G401 (cell line): ENCODE measurements at places on chromosomes 4 and X. TPM values are rescaled to one million over a fixed set of nuclear protein-coding genes. Genes with fewer than 3 reads are reported as not detected.
A peak's percentile ranks its signal among the peaks of the same experiment; 100 is the strongest.

DNA sequence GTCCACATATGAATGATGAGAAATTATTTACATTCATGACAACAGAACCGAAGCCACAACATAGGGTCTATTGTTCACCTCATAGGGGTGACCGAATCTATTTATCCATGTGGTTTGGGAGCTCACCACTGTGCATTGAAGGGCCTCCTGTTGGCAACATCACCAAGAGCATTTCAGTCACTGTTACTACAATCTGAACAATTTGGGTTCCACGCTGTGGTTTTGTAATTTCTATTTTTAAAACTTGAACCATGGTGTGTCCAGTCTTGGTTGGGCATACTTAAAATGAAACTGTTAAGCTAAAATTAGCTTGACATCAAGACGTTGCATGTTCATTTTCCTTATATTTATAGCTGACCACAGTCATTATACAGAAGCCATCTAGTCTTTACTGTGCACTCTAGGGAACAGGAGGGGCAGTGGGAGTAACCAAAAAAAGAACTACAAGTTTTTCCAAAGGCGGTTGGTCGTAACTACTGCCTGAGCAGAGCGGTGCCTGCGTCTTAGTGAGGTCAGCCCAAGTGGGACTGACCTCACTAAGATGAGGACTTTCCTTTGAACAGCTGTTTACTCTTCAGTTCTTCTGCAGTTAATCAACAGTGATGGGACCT is 192.1 kb downstream of the SPRY1 start:
- DNase-seq: peak; percentile 23

Gene C4orf50
- total RNA-seq: not detected in 2 replicates

Gene CCNA2
- 167 and 209 TPM in 2 replicates for total RNA-seq

DNA sequence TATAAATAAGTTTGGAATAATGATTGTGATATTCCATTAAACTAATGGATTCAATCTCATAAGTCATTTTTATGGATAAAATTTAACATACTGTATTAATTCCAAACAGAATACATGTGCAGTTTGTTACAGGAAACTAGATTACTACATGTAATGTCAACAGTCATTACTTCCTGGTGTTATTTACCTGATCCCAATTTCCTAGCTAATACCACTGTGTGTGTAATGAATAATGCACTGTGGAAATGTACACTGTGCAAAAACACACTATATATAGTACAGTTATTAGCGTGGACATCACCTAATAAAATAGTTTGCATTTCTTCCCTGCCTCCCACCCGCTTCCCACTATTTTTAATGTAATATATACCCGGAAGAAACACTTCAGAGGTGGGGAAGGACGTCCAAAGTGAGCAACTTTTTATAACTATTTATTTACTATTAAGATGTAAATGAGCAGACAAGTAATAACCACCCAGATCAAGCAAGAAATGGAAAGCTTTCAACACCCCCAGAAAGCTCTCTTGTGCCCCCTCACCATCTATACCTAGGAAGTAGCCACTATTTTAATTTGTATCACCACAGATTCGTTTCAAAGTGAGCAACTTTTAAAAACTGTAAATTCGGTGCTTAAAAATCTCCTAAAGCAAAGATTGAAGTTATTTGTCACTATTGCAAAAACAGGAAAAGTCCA is 219.1 kb downstream of the THOC2 start:
- no peak for DNase-seq

GRCh38 chr4:141140391-141141200 is 7.3 kb upstream of the RNF150 start:
- DNase-seq: no peak

- DNase-seq: no peak
These were observed 284.4 kb downstream of the AFF2 start for GRCh38 chrX:148784856-148785255.

Gene CBR4
- 2.7 and 5.8 TPM in 2 replicates for total RNA-seq

DNA sequence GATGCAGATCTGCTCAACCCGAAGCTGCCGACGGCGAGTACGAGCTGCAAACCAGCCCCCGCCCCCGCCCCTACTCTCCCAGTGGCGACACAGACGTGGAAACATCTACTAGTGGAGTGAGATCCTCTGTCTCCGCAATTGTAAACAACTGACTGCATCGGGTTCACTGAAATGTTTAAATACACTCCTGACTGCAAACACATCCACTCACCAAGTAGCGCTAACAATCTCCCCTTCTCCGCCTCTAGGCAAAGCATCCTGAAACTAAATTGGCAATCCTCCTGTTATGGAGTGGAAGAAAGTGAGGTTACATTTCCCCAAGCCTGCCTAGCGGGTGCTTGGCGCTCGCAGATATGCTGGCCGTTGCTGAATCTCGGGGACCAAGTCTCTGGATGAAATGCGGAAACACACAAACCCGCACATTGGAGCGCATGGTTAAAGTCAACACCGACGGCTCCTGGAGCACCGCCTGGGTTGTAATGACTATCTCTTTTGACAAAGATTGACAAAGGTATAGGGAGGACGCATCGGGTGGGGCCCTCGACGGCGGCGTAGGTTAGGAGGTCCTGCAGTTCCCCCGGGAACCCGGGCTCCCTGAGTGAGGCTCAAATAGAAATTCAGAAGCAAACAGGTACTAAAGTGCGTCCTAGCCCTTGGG is 117.0 kb upstream of the TEX13C start:
- peak; percentile 54 for DNase-seq

- DNase-seq: no peak
These were observed 57.2 kb downstream of the STBD1 start for GRCh38 chr4:76363556-76364290.

GRCh38 chr4:23144707-23145106 is 452.0 kb downstream of the GBA3 start:
- no peak for DNase-seq

Gene ZAR1
- not detected in 2 replicates for total RNA-seq

- no peak for DNase-seq
These were observed 1632.9 kb upstream of the TENM3 start for GRCh38 chr4:180610324-180610723.

DNA sequence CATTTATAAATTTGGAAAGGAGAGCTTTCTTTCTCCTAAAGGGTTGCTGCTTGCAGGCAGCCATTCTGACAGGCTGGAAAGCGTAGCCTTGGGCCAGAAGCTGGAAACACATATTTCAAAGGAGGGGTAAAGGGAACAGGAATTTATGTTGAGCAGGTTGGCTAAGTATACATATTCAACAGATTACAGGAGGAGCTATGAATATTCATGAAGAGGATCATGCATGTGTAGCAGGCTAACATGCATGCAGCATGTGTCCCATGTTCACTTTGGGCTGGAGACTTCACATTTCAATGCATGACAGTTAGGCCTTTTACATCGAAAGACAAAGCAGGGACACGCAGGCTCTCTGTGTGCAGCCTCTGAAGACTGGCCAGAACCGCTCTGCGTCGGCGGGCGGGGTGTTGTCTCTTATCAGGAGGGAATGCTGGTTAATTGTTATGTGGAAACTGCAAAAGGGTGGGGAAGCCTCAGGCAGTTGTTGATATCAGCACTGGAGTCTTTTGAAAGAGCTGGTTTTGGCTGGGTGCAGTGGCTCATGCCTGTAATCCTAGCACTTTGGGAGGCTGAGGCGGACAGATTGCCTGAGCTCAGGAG is 31.5 kb downstream of the CASP3 start:
- DNase-seq: no peak

- no peak for DNase-seq
These were observed 37.2 kb upstream of the SCRG1 start for GRCh38 chr4:173436149-173436579.

DNA sequence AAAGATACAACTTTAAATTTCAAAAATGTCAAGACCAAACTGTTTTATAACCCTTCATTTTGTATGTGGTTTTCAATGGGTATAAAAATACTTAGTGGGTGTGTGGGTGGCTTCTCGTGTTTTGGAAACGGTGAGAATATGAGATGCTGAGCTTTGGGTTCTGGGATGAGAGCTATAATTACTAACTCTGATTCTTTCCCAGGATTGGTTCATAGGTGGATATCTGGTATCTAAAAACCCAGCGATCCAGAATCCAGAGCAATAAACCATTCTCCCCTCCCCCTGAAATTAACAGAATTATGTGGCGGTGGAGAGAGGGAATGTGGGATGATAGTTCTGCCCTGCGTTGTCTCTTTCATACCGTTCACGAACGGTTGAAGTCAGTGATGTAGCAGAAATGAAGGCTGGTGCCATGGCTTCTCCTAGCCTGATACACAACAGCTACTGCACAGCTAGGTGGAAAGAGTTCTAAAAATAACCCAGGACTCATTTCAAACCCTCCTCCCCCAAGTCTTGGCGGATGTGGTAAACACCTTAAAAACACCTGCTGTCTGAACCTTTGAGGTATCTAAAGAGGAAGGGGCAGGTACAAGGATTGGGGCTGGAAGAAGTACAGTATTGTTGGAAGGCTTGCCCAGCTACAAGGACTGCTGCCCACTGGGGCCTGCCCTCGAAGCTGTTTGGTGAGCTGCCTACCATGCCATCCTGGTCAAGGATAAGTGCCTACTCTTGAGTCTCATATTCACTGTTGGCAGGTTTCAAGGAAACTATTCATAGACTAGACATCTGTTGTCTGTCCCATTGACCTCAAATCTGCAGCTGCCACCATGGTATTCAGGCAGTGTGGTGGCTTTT is 44.5 kb downstream of the SEPTIN11 start:
- DNase-seq: peak; percentile 84

DNA sequence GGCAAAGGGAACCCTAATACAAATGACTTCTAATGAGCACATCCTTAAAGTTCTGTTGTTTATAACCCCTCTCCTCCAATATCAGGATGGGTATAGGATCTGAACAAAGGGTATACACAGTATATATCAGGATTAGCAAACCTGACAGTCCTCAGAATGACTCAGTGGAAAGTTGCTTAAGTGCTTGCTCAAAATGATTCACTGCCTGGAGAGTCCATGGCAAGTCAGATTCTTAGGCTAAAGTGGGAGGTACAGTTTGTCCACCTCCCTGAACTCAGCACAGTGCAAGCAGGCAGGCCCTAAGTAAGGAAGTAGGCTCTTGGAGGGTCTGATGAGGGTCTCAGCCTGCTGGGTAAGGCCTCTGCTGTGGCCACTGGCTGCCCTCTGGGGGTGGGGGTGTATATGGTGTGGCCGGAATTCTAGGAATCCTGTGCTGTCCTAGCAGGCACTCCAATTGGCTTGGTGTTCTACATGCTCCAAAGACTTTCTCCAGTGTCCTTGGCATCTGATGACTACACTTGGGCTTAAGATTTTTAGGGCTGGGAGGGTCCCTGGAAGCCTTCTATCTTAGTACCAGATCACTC is 54.3 kb downstream of the CHRDL1 start:
- DNase-seq: no peak

Gene PPP2R2C
- 0.55 and 3.3 TPM in 2 replicates for total RNA-seq

Gene NEXMIF
- total RNA-seq: not detected in 2 replicates

GRCh38 chr4:141395246-141395830 is 174.6 kb downstream of the ZNF330 start:
- no peak for DNase-seq

Gene CHIC1
- total RNA-seq: 3.7 and 5.6 TPM in 2 replicates

GRCh38 chrX:53223068-53223693 is 1.8 kb downstream of the KDM5C start:
- DNase-seq: peak; percentile 8

GRCh38 chrX:3576886-3577501 is 136.5 kb downstream of the PRKX start:
- no peak for DNase-seq

GRCh38 chr4:165301833-165302232 is 25.6 kb upstream of the MSMO1 start:
- DNase-seq: peak; percentile 11

GRCh38 chrX:85996555-85996954 is 50.8 kb downstream of the CHM start:
- DNase-seq: no peak

DNA sequence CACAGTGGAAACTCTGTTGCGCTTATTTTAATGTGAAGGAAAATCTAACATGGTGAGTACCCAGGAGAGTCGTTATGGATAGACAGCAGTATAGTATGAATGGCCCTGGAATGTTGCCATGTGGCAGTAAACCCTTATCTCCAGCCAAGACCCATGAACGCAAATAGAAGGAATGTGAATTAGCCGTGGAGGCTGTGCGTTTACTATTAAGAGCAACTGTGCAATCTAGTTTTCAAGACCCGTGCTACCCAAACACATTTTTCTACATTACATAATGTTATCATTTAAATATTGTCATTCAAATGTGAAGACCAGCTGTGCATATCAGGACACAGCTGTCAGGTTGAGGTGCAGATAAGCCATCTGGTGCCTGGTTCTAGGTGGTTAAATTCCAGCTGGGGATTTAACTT is 13.3 kb upstream of the AGA start:
- DNase-seq: no peak

DNA sequence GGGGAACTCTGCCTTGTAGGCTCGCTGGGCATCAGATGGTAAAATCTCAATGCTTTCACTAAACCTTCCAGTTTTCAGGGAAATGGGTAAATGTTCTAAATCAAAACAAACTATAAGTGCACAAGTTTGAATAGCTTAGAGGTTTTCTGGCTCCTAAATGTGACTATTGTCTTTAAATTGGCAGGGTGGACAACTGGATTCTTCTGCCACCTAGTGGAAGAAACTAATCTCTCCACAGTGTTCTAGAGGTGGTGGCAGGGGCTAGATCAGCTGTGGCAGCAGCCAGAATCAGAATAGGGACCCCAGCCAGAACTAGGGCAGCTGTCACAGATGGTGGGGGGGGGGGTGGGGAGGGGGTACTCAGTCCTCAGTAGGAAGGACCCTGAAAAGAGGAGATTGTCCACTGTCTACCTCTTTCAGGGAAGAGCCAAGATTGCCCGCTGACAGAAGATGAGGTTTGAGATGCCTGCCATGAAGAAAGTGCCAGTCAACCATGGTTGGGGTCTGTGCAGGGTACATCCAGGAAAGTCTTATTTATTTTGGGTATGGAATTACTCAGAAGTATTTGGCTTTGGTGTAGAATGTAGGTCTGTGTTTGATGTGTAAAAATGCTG is 201.4 kb downstream of the CCNG2 start:
- peak; percentile 59 for DNase-seq

DNA sequence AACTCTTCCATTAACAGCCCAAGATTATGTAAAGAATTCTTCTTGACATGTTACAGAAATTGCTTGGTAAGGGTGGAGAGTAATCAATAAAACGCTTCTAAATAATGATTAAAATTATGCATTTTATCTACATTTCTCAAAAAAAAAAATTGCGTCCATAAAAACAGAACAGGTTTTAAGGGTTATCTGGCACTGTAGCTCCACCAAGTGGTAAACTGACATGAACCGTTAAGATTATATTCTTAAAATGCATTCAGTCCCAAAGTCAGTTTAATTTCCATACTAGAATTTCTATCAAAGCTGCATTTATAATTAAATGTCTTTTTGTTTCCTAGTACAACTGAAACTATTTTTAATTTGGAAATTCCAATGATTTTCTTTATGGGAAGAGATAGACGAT is 214.0 kb upstream of the UGT8 start:
- peak; percentile 70 for DNase-seq

DNA sequence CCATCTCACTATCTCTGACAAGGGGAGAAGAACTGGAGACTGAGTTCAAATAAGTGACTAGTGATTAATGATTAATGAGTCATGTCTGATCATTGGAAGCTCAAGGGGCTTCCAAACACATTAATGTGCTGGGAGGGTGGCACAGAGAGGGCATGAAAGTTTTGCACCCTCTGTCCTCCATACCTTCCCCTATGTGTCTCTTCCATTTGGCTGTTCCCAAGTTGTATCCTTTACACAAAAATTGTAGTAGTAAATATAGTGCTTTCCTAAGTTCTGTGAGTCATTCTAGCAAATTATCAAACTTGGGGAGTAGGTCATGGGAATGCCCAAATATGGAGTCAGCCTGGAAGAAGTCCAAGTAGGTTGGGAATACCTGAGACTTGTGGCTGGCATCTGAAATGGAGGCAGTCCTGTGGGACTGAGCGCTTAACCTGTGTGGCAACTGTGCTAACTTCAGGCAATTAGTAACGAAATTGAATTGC is 4.1 kb upstream of the FAM200B start:
- no peak for DNase-seq
